ENCODE measurements at places on chromosomes 4 and X.

- DNase-seq = no peak
Observed at GRCh38 chrX:132415012-132415411, 73.8 kb downstream of the MBNL3 start.

- no peak for DNase-seq
Observed at GRCh38 chrX:133544115-133544514, 128.8 kb upstream of the GPC4 start.

GRCh38 chr4:3256230-3257102 lies 7.5 kb downstream of the MSANTD1 start:
- no peak for DNase-seq

- DNase-seq = no peak
Observed at GRCh38 chr4:66340286-66340893, 670.1 kb upstream of the EPHA5 start.

DNA sequence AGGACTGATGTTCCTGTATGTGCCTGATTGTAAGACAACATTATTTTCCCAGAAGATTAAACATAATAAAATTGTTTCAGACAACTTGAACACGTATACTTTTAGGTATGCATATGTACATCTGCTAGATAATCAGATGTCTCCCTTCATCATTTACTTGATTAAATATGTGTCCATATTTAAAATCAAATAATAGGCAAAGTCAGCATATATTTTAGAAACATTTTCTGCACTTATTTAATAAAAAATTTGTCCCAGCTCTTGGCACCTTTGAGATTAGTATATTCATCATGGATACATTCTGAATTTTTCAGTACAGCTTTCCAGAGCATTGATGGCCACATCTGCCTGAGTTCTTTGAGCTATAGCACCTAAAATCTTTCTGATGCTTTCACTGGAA lies 106.0 kb downstream of the ARHGAP10 start:
- DNase-seq = no peak

GRCh38 chr4:36067116-36067515 lies 177.2 kb downstream of the ARAP2 start:
- no peak for DNase-seq

- no peak for DNase-seq
Observed at GRCh38 chr4:177713454-177713853, 271.2 kb upstream of the AGA start.

GRCh38 chr4:38292529-38292928 lies 332.3 kb downstream of the PTTG2 start:
- DNase-seq = no peak

- DNase-seq = no peak
Observed at GRCh38 chr4:83009529-83009928, 1.1 kb downstream of the LIN54 start.

- peak; percentile 56 for DNase-seq
Observed at GRCh38 chr4:26175006-26175786, 145.6 kb upstream of the RBPJ start.

GRCh38 chrX:150486011-150486410 lies 82.4 kb upstream of the MTM1 start:
- DNase-seq = peak; percentile 66

- DNase-seq = peak; percentile 83
Observed at GRCh38 chr4:2281575-2282343, 19.9 kb upstream of the MXD4 start.

- DNase-seq = peak; percentile 54
Observed at GRCh38 chrX:3815896-3816664, 102.6 kb upstream of the PRKX start.

GRCh38 chrX:64306712-64307111 lies 76.3 kb upstream of the ASB12 start:
- DNase-seq = no peak

GRCh38 chrX:6226596-6227452 lies 1.8 kb downstream of the NLGN4X start:
- peak; percentile 5 for DNase-seq

GRCh38 chr4:11748164-11748872 lies 319.6 kb upstream of the HS3ST1 start:
- no peak for DNase-seq

DNA sequence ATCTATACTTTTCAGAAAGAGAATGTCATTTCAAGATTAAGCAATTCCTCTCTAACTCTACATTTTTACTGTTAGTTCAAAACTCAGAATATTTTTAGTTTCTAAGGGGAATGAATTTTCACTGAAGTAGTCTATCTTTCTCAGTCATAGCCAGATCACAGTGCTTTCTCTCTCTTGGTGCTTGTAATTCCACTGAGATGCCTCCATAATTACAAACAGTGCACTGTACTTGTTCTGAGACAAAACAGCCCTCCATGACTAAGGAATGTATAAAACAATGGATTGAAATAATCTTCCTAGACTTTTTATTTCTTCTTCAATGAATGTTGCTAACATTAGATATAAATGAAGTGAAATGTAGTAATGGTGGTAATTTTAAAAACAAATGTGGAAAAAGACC lies 603.2 kb upstream of the FAM241A start:
- no peak for DNase-seq

DNA sequence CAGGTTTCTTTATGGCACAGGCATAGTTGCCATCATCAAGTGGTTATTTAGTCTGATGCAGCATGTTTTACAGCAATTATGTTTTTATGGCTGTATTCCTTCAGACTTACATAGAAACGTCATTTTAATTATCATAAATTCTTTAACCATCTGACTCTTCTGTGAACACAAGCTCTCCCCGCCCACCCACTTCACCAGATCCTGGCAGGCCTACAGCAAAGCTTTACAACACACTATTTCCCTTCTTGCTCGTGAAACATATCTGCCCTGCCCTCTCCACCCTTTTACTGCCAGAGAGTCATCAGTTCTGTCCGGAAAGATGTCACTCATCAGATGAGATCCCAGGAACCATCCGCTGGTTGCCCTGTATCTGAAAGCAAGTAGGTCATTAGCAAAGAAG lies 120.5 kb downstream of the HS6ST2 start:
- DNase-seq = no peak

DNA sequence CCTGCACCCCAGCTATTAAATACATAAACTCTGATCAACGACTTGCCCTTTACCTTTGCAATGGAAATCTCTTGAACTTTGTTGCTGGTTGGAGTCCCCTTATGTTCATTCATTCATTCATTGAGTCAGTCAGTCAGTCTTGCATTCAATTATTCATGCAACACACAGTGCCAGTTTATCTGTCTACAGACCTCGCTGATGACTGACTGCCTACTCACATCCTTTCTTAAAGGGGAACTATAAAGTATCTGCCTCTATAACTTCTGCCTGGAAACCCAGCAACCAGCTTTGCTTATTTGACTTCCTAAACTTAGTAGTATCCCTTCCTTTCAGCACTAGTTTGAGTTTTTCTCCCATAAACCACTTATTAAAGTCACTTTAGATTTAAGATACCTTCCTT lies 620.8 kb upstream of the ADGRL3 start:
- no peak for DNase-seq

GRCh38 chrX:150086371-150086770 lies 148.1 kb upstream of the EOLA2 start:
- DNase-seq = no peak

DNA sequence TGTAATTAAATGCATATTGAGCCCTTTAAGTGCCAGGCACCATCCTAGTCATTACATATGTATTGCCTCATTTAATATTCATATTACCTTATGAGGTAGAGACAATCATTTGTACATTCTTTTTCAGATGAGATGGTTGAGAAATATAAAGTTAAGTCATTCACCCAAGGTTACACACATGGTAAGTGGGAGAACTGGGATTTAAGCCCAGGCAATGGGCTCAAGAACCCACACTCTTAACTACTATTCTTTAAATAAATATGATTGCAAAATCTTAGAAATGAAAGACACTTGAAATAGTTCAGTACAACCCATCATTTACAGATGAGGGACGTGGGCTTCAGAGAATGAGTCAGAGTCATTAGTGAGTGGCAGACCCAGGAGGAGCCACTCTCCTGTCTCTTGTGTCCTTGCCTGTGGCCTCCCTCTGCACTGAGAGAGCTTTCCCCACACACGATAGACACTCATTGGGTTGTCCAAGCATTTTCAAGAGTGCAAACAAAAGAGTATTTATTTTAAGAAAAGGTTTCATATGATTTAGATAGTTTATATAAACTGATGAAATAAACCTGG lies 60.8 kb downstream of the NPY1R start:
- DNase-seq = no peak

GRCh38 chr4:38958453-38959190 lies 73.6 kb downstream of the TMEM156 start:
- no peak for DNase-seq

GRCh38 chrX:123993326-123993725 lies 31.8 kb downstream of the STAG2 start:
- no peak for DNase-seq

DNA sequence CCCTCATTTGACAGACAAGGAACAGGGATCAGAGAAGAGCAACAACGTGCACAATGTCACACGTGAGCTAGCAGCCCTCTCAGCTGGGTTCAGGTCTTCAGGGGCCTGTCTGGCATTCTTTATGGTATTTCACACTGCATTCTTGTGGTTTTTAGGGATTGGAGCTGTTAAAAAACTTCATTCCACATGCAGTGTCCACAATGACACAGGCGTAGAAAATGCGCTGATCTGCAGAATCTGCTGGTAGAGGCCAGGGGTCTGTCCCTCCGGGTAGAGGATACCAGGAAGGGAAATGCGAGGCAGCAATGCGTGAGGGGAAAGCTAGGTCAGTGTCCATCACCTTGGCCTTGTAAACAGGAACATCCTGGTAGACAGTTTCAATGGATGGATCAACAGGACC lies 36.6 kb downstream of the MAP7D3 start:
- DNase-seq = no peak

DNA sequence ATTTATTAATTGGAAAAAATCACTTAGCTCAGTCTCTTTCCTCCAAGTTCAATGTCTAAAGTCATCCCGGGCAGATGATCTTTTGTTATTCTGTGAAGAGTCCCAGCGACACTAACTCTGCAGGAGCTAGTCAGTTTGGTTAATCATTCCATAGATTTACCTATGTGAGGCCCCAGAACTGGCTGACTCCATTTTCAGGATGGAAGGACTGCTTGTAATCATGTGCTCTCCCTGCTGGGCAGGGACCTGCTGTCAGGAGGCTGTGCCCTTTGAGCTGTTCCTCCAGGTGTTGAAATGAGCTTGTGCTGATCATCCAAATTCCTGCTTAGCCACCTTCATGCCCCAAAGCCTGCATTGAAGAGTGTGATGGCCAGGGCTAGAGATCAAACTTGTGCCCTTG lies 169.8 kb downstream of the NHS start:
- DNase-seq = no peak

DNA sequence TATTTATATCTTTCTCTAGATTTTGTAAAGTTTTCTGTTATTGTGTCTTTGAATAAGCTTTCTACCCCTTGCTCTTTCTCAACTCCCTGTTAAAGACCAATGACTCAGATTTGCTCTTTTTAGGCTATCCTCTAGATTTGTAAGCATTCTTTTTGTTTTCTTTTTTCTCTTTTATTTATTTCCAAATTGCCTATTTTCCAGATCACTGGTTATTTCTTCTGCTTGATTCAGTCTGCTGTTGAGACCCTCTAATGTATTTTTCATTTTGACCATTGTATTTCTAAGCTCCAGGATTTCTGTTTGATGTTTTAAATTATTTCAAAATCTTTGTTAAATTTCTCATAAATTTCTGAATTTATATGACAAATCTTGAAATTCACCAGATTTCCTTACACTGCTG lies 462.6 kb upstream of the GALNT7 start:
- DNase-seq = no peak

DNA sequence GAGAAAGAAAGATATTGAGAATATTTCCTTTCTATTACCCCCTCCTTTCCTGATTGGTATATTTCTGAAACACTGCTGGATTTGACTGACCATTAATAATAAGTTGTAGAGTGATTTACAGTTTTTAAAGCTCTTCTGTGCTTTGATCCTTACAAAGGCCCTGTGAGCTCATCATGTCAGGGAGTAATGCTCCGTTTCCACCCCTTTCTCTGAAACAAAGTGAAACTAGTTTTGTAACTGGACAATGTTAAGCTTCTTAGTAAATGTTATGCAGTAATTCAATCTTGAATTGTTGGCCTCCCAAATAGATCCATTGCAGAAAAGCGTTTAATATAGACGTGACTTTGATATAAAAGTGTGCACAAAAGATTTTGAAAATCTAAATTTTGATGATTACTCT lies 190.1 kb upstream of the GNPDA2 start:
- DNase-seq = no peak

- no peak for DNase-seq
Observed at GRCh38 chr4:171954650-171955049, 141.4 kb downstream of the GALNTL6 start.

DNA sequence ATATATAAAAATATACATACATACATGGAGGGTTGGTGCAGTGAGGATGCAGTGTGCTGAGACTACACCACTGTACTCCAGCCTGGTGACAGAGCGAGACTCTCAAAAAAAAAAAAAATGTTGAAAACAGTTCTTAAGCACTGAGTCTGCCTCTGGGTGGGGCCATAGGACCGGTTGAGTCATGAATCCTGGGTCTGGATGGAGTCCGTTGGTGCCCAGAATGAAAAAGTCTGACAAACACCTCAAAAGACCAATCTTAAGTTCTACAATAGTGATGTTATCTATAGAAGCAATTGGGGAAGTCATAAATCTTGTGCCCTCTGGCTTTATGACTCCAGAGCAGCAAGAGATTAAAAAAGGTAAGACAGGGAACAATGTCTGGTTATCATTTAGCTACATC lies 70.4 kb downstream of the FGFBP1 start:
- DNase-seq = peak; percentile 44

- DNase-seq = no peak
Observed at GRCh38 chrX:72045141-72045540, 86.6 kb downstream of the RTL5 start.

GRCh38 chrX:153769865-153770600 lies 6.0 kb downstream of the PLXNB3 start:
- DNase-seq = no peak

DNA sequence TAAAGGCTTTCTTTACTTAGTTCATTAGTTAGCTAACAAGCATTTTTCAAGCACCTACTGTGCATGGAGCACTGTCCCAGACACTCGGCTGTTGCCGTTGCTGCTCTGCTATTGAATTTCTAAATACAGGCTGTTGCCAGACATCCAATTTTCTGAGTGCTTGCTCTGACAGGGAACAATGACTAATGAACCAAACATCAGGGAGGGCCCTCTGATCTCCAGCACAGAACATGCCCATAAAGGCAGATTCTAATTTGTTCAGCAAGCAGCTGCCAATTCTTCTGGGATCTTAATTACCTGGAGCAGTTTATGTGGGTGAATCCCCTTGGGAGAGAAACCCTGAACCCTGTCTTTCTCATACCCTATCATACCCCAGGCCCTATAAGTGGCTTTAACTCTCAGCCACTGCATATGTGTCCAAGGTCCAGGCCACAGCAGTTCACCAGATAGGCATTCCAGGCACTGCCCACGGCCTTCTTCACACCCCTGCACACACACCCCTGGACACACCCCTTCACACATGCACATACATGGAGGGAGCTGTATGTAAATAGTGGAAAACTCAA lies 27.9 kb downstream of the TSC22D3 start:
- DNase-seq = no peak

DNA sequence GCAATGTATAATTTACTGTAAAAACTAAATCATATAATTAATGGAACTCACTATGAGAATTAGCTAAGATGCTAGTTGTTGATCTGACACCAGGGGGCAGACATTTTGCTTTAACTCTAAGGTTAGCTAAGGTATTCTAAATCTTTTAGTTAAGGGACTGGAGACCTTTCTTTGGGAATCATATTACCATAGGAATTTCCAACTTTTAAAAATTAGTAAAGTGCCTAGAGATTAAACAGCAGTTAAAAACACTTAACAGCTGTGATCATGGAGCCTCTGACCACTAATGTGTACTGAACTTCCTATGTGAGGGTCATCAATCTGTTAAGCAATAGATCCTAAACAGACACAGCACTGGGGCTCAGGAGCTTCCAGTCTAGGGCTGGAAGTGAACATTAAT lies 226.6 kb downstream of the NSUN7 start:
- DNase-seq = peak; percentile 18

All from activated CD4-positive, alpha-beta T cell treated with anti-CD3 and anti-CD28 coated beads for 36 hours (primary cell).